ENCODE measurements at places on chromosomes 6 and 20.

DNA sequence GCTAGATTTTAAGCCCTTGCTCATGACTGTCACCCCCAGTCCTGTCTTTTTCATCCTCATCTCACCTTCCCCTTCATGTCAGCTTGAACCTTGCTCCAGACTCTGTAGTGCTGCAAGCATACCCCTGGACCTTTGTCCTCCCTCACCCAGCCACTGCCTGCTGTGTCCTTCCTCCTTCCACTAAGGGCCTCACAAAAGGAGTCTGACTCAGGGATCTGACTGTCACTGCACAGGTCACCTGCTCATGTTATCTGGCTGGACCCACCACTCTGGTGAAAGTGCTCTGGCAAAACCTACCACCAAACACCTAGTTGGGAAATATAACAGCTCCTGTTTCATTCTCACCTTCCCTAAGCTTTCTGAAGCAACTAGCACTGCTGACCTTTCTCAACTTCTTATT, 151.4 kb downstream of the INSM1 start:
- no peak for DNase-seq

DNA sequence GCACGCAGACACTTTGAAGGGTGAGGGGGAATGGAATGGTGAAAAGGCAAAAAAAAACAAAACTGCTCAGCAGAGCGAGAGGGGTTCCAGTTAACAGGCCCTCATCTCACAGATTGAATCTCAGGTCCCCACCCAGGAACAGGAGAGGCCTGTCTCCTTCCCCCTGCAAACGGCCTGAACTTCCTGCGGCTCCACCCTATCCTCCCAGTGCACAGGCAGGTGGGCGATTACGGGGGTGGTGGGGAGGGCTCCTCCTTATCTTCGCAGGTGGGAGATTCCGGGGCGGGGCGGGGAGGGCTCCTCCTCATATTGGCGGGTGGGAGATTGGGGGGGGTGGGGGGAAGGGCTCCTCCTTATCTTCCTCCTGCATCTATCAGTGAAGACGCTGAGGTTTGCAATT, 129.0 kb downstream of the SOX4 start:
- DNase-seq = no peak

DNA sequence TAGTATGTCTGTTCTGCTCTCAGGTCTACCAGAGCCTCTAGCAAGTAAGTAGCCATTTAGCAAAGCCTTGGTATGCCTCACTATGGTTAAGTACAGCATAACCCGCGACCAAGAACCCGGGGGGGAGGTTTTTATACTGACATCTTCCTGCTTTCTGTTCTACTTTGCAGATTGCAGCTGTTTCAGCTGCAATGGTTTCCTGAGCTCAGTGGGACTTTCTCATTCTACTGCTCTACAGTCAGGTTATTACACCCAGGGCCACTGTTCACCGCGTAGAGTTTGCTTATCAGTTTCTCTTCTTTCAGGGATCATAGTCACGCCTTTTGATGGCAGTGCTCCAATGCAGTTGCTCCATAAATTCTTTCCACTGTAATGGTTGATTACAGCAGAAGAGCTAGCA, 631.3 kb downstream of the TFAP2A start:
- no peak for DNase-seq

GRCh38 chr6:3531481-3531880, 74.6 kb upstream of the SLC22A23 start:
- DNase-seq = no peak

DNA sequence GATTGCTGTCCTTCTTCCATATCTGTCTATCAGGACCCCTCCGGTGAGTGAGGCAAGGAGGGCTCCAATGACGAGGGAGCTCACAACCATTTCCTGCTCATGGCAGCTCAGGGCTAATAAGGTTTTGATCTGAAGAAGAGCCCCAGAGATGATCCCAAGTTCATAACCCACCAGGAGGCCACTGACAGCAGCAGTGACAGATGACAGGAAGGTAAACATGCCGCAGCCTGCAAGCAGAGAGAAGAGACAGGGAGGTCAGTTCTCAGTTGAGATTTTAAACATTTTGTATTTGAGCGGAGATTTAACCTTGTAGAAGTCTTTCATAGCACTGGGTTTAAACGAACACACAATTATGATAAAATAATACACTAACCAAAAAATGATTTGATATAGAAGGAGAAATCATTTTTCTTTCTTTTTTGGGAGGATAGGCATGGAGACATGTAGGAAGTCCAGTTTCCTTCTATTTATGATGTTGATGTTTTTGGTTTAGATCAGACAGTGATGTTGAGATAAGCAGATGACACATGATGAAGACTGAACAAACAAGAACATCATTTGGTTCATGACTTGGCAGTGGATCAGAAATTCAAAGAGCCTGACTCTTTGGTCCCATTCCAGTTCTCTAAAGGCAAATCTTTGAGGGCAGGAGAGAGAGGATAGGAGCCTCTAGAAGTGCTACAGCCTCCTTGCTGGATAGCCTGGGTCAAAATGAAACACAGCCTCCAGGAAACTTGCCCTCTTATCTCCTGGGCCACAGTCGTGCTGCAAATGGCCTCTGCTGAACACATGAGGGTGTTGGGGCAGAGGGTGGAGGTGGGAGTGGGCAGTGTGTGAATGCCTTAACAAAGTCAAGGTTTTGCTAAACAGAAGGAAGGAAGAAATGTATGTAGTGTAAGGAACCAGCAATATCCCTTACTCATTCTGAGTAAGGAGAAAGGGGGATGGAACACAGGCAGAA, 22.6 kb downstream of the SLC2A12 start:
- no peak for DNase-seq

GRCh38 chr6:113017353-113017752, 670.2 kb downstream of the RFPL4B start:
- DNase-seq = no peak

DNA sequence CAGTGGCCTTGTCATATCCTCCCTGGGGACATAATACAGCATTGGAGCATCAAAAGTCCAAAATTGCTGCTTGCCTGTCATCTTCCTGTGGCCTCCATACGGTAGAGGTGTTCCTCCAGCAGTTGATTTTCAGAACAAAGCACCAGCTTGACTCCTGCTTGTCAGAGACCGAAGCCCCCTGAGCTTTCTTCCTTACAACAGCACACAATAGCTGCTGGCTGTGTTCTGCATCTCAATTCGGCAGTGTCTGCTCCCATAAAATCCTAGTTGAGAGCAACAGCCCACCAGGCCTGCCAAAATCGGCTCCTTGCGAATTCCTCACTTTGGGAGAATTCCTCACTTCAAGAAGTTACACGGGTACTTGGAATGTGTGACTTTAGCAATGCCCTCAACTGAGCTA, 372.9 kb downstream of the SAMD5 start:
- DNase-seq = no peak

- DNase-seq = no peak
Observed at GRCh38 chr6:110556317-110557110, 80.1 kb upstream of the SLC22A16 start.

DNA sequence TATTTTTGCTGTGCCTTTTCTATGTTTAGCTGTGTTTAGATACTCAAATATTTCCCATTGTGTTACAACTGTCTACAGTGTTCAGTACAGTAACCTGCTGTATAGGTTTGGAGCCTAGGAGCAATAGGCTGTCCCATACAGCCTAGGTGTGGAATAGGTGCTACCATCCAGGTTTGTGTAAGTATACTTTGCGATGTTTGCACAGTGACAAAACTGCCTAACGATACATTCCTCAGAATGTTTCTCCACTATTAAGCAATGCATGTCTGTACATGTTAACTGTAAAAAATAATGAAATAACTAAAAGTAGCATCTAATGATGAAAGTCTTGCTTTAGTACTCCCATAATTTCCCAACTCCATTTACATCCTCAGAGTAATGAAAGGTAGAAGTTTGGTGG, 46.0 kb downstream of the SERAC1 start:
- DNase-seq = no peak

- DNase-seq = no peak
Observed at GRCh38 chr6:109117346-109118035, 22.2 kb downstream of the CEP57L1 start.

DNA sequence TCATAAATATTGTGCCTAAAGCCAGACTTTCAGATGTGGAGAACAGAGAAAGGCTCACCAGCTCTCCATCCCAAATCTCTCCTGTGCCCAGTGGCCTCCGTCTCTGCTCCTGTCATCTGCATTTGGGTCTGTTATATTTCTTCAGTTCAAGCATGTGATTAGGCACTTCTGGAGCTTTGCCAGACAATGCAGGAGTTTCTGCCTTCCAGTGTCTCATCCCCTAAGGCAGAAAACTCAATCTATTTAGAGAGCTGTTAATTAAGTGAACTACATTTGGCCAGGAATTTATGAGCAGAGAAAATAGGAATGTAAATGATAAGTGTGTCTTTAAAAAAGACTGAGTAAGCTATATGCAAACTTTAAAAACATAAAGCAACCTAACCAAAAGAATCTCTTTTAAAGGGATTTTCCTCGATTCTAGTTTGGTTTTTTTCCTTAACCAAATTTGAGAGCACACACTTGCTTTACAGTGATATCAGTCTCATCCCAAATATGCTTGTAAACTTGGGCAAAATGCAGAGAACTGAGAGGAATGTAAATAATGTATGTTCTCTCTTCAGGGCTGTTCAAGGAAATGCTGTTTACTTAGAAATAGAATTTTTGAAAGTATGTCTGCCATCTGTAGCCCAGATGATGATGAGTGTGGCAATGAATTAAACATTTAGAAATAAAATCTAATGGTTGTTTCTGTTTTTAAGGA, 113.9 kb downstream of the ELOVL4 start:
- no peak for DNase-seq

GRCh38 chr6:158764183-158764849, 54.9 kb downstream of the EZR start:
- DNase-seq = no peak

DNA sequence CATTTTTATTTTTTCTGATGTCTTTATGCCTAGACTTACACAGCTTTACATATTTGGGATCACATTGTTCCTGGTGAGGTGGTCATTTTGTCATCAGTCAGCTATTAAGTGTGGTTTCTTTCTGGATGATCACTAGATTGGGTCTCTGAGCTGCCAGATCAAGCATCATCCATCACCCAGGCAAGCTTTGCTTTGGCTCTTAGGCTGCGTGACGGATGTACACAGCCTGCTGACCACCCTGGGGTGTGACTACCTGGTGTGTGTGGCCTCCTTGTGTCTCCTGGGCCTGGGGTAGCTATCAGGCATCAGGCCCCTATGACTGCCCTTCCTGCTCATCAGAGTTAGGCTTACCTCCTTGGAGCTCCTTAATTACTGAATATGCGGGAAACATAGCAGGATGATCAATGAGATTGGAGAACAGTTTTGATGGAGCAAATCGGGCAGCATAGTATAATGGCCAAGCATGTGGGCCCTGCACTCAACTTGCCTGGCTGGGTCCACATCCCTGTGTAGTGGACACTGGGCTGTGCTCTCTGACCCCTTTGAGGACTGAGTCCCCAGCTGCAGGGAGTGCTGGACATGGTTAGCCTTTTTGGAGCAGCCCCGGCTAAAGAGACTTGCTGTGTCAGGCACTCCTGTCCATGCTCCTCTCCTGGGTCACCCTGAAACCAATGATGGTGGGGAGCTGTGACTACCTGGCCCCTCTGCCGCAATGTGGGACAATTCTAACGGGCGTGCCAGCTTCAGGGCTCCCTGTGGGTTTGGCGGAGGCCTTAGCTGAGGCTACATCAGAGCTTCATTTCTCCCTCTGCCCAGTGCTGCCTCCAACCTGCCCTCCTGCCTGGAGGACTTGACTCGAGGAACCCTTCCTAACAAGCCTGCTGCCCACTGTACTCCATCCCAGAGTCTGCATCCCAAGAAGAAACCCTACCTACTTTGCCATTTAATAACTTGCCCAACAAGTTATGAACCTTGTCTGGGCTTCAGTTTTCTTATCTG, 8.2 kb downstream of the DAAM2 start:
- no peak for DNase-seq

GRCh38 chr6:113565306-113565705, 291.8 kb upstream of the MARCKS start:
- no peak for DNase-seq

Data from stimulated activated CD4-positive, alpha-beta T cell treated with anti-CD3 and anti-CD28 coated beads, Interleukin-2, amount 100 ng/mL, for 48 hours (primary cell).